ENCODE measurements at places on chromosomes 3 and 15.

- peak; percentile 20 for DNase-seq
Observed at GRCh38 chr15:59371458-59372351, 966 bp downstream of the MYO1E start.

- no peak for DNase-seq
Observed at GRCh38 chr15:50222181-50222580, 40.2 kb downstream of the SLC27A2 start.

GRCh38 chr15:101179341-101180153, 72.3 kb downstream of the CHSY1 start:
- no peak for DNase-seq

- peak; percentile 67 for DNase-seq
Observed at GRCh38 chr3:173398111-173398479, 551 bp downstream of the NLGN1 start.

GRCh38 chr3:145648396-145648795, 512.6 kb downstream of the PLOD2 start:
- no peak for DNase-seq

DNA sequence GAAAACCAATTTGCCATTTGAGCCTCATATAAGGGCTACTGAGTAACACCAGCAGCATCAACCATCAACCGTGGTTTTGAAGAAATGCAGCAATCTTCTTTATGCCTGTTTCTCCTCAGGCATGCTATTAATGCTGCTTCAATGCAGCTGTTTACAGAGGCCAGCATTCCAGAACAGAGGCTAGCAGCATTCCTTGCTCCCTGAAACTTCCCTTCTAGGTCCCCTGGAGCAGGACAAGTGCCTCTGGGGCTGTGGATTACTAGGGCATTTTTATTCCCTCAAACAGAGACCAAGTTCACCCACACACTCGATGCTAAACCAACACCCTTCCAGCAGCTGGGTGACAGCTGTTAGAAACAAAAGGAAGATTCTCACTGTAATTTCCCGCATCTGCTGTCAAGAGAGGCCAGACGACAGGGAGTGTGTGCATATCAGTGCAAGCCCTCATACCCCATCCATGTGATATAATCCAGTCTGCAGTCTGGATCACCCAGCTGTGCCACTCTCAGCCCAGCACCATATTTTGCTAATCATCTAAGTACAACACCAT, 57.5 kb downstream of the HOMER2 start:
- DNase-seq: no peak

DNA sequence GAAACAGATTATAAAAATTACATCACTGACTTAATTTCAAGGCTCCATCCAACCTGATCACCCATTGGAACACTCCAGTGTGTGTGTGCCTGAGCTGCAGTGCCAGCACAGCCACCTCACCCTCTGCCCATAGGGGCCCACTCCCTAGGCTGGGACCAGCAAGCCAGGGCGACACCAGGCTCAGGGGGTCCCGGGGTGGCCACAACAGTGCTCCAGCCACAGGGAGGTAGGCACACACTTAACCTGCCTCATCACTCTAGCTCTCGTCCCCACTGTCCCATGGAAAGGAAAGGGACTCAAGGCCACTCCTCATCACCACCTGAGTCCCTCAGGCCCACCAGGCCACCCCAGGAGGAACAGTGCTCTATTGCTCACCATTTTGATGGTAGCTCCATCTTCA, 24.9 kb downstream of the ZXDC start:
- no peak for DNase-seq

DNA sequence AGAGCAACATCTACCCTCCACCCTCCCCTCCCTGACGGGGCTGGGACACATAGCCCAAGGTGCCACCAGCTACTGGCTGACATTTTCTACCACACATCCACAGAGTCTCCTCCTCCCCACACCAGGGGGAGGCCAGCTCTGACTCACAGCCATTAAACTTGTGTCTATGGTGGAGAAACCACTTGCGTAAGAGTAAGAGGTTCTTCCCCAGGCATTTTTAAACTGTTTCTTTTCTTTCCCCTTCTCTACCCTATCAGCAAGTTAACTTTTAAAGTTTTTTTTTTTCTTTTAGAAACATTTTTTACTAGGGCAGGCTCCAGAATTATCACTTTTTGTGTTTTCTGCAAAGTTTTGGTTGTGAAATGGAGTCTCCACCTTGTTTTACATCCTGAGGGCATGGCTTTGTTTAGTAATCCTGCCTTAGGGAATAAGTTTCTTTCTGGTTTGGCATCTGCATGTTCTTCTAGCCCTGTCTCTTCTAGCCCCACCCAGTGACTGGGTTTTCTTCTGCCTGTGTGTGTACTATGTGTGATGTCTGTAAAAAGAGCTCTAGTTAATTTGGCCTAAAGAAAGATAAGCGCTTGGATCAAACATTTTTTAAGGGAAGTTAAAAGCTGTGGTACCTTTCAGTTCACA, 148.8 kb upstream of the GADL1 start:
- DNase-seq: no peak

DNA sequence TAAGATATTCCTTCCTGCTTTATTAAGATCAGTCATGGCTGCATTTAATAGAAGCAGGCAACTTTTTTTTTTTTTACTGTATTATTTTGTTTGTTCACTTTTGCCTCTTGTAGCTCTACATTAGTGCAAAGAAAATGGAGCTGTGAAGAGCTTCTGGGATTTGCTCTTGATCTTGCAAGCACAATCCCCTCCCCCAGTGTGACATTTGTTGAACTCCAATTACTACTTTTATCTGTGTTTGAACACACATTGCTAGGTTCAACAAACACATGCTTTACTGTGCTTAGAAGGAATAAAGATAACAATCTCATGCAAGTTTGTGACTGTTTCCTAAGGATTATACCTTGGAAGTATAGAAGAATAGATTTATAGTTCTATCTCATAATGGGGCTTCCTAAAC, 648.8 kb downstream of the NLGN1 start:
- no peak for DNase-seq

DNA sequence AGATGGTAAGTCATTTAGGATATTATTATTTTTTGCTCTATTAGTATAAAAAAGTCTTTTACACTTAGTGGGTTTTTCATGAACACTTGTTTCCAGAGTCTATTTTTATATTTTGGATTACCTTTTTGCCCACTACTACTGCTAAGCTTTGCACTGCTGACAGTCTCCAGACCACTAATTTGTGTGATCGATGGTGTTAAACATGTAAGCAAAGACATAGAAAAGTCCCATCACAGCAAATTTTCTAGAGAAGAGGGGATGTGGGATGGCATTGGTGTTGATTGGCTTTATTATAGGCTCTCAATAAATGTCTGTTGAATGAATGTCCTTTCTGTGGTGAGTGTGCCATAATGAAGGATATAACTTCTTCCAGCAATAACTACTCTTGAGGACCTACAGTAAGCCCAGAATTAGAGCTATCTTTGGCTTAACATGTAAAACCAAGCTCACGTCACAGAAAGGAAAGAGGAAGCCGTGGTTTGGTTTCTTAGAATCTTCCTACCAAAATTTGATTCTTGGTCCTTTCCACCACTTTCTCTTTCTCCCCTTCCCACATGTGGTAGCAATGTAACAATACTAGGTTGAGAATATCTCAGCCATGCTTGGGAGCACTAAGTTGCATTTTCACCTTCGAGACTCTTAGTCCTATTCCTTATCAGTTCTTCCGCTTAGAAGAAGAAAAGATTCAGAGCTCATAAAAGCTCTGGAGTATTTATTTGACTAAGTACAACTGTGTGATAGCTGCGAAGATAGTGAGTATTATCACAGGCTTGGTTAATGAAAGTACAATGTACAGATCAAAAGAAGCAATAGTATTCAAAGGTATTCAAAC, 90.6 kb upstream of the UMPS start:
- no peak for DNase-seq

- DNase-seq: no peak
Observed at GRCh38 chr3:52227766-52228165, 2.3 kb upstream of the TLR9 start.

DNA sequence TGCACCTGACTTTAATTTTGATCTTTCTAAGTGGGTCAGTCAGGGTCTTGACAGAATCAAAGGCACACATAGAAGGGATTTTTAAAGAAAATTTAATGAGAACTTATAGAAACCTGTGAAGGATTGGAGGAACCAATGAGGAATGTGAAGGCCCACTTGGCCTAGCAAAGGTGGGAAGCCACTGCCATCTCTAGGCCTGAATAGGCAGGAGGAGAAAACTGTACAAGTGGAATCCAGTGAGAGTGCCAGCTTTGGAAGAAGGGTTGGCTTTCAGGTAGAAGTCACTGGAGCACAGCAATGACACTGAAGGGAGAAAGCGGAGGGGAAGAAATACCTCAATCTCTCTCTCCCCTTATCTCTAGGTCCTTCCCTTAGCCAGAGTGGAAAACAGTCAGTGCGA, 380.7 kb upstream of the KCNMB2 start:
- peak; percentile 11 for DNase-seq

GRCh38 chr3:131806736-131807135, 228.1 kb downstream of the CPNE4 start:
- no peak for DNase-seq

DNA sequence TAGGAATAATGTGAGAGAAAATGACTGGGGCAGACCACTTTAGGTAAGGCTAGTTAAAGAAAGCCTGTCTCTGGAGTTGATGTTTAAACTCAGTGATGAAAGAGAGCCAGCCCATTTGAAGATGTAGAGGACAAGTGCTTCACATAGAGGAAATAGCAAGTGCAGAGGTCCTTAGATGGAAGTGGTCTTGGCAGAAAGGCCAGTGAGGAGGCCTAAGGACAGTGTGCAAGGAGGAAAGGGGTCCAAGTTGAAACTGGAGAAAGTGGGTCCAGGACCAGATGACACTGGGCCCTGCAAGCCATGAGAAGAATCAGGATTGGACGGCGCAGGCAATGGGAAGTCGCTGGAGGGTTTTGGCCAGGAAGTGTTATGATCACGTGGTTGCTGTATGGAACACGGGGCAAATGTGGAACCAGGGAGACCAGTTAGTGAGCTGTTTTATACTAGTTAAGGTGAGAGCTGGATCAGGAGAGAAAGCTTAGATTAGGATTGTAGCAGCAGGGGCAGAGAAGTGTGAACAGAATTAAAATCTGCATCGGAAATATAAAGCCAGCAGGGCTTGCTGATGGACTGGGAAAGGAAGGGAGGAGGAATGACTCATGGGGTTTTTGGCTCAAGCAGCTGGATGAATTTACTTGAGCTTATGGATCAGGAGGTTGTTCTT, 48.0 kb upstream of the SCAANT1 start:
- peak; percentile 79 for DNase-seq

GRCh38 chr3:126311338-126311978, 45.8 kb downstream of the KLF15 start:
- no peak for DNase-seq

- no peak for DNase-seq
Observed at GRCh38 chr3:190325923-190326322, 3.7 kb upstream of the CLDN1 start.

- peak; percentile 63 for DNase-seq
Observed at GRCh38 chr3:157865352-157866000, 240.7 kb downstream of the SHOX2 start.

DNA sequence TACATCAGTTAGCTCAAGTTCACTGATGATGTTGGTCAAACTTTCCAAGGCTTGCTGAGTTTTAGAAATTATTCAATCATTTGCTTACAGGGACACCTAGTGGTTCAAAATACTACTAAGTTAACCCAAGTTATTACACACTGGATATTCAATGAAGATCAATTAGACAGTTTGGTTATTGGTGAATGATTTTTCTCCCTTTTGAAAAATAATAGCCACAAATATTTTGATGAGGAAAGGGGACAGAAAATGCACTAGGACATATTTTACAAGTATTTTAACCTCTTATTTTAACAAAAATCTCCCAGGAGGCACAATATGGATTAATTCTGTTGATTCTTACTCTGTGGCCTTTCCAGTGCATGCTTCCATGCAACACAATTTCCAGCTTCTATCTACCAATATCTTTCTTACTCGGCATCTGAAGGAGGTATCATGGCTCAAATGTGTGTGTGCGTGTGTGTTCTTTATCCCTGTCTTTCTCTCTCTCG, 20.1 kb upstream of the GOLGA6L2 start:
- peak; percentile 65 for DNase-seq

DNA sequence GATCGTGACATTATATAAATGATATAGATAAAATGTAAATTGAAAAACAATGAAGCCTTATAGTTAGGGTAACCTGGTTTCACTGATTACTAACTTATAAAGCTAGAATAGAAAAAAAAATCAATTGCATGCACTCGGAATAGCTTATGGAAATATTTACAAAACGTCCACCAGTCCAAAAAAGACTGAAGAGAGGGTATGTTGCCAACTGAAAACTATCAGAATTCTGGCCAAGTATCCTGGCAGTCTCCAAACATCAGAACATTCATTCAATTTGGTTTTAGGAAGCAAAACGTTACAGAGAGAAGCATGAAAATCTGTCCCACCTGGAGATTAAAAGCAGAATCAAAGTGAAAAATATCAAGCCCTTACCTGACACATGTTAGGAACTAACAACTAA, 892.4 kb downstream of the ROBO1 start:
- no peak for DNase-seq

All from SK-MEL-5 (cell line).